ENCODE measurements at places on chromosomes 2 and 18.

DNA sequence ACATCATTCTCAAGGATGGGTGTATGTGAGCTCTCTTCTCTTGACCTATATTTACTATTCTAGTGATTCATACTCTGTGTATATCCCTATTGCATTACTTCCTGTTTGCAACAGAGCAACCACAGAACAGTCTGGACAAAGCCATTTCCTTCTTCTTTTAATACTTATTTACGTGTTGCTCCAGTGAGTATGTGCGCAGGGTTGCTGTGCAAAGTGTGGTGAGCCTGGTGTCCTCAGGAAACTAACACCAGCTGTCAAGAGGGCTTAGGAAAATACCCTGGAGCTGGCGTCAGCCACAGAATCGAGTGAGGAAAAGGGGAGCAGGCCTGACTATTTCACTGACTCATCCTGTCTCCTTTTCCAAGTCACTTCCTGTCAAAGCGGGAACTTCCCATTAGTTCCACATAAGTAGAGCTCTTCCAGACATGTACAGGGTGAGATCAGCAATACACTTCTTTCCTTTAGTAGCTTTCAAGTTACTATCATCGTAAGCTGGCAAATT, 214.1 kb upstream of the COPS8 start:
- peak; percentile 17 for DNase-seq

DNA sequence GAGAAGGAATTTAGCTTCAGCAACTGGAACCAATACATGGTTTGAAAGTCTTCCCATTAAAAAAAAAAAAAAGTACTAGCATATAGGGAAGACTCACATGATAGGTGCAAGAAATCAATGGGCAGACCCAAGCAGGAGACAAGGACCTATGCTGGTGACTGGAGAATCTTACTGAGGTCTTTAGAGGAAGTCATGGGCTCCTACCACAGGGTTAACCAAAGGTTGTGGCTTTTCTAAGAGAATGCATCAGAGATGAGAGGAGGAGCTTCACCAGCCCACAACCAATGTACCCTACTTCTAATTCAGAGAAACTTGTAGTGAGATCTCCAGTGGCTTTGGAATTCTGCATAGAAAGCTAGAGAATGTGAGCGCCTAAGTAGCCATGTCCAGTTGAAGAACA, 207.4 kb downstream of the NCKAP5 start:
- DNase-seq: no peak

- no peak for DNase-seq
Observed at GRCh38 chr2:230939691-230940470, 14.8 kb upstream of the GPR55 start.

GRCh38 chr2:173884025-173884802, 81.0 kb downstream of the SP3 start:
- DNase-seq: no peak

DNA sequence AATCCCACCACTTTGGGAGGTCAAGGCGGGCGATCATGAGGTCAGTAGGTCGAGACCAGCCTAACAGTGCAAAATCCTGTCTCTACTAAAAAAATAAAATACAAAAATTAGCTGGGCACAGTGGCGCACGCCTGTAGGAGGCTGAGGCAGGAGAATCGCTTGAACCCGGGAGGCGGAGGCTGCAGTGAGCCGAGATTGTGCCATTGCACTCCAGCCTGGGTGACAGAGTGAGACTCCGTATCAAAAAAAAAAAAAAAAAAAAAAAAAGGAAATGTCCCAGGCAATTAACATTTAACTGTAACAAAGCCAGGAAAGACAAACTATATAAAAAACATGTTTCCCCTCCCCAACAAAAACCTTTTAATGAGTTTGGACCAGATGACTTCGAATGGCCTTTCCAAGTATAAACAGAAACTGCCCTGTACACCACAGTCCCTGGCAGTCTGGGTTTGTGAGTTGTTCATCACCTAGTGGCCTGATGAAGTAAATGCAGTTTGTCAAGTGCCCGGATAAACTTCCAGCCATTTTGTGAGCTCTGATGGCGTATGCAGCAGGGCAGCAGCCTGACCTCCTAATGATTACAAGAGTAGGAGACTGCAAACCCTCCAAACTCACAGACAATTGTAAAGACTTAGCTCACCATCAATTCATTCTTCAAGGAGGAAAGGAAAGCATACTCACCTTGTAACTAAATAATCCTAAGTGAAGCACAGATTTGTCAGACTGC, 16.6 kb upstream of the PCBP1 start:
- peak; percentile 93 for DNase-seq

GRCh38 chr18:46239549-46239948, 135.4 kb downstream of the HAUS1 start:
- DNase-seq: no peak

All from NCI-H1694 treated with DMSO at 0.1 percent for 48 hours (cell line).